CD4-positive, alpha-beta T cell treated with Interleukin-4 for 4 hours (primary cell): ENCODE measurements at places on chromosomes 5 and 9.
A peak's percentile ranks its signal among the peaks of the same experiment; 100 is the strongest.

GRCh38 chr5:61334868-61335615 lies 3.0 kb downstream of the ZSWIM6 start:
- no peak for DNase-seq

DNA sequence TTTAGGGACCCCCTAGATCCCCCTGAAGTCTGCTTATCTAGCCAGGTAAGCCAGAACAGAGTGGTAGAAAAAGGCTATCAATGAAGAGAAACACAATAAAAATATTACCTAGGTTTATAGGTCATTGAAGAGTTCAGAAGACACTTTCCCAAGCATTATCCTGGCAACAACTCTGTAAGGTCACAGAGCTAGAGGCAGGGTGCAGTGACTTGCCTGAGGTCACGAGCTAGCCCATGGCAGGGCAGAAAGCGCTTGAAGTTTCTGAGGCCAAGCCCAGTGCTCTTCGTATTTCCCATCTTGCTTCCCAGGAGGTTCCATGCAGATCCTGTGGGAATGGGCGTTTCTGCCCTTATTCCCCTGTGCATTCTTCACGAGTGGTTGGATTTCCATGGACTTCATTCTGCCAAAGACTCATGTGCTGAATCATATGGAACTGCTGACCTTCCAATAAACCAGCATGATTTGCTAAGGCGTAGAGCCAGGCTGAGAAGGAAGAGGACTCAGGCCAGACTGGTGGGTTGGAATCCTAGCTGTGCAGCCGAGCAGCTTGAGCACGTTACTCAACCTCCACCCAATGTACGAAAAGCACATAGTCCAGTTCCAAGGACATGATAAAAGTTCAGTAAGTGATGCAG lies 22.1 kb downstream of the TRMO start:
- DNase-seq = no peak

GRCh38 chr9:8917956-8918739 lies 1118.6 kb upstream of the DMAC1 start:
- DNase-seq = no peak

- DNase-seq = no peak
Observed at GRCh38 chr9:112166176-112167140, 8.6 kb downstream of the SUSD1 start.

- DNase-seq = no peak
Observed at GRCh38 chr9:37410354-37410861, 12.1 kb upstream of the GRHPR start.

- no peak for DNase-seq
Observed at GRCh38 chr9:99437145-99437544, 215.1 kb downstream of the SEC61B start.

GRCh38 chr5:74579215-74579614 lies 61.3 kb downstream of the ENC1 start:
- peak; percentile 62 for DNase-seq

GRCh38 chr5:65338606-65339151 lies 143.0 kb downstream of the ADAMTS6 start:
- DNase-seq = no peak

- peak; percentile 14 for DNase-seq
Observed at GRCh38 chr5:5419291-5420210, 2.9 kb upstream of the ICE1 start.

- no peak for DNase-seq
Observed at GRCh38 chr5:76500633-76501393, 97.7 kb downstream of the IQGAP2 start.

DNA sequence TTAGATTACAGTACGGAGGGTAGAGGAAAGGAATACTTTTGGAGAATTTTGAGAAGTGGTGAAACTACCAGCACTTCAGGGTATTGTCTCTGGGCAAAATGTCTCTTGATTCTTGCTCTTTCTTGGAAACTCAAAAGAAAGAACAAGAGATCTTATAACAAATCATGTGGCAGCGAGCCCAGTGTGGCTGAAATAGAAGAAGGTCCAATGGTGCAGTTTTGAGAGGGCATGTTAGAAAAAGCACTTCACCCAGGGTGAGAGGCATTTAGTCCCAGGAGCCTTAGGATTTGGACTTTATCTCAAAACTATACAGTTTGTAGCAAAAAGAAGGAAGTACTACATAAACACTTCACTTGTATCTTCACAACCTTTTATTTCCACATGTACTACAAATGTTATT lies 39.4 kb downstream of the NNT start:
- DNase-seq = no peak

- DNase-seq = no peak
Observed at GRCh38 chr9:96487949-96488348, 38.0 kb downstream of the HABP4 start.

- no peak for DNase-seq
Observed at GRCh38 chr9:137317021-137317717, 15.1 kb upstream of the NRARP start.

DNA sequence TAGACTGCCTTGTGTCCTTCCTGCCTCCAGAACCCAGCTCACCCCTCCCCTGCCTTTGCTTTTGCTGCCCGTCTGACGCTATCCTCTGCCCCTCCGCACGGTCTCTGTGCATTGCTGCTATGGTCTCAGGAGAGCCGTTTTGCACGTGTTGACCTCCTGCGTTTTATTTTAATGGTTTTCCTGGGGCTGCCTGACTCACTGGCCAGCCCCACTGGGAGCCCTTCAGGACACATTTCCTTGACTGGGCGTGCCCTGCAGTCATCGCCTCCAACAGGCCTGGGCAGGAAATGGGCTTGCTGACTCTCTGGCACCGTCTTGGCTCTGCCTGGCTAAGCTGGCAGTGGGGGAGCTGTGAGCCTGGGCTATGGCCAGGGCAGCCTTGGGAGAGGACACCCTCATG lies 17.9 kb upstream of the ASS1 start:
- DNase-seq = no peak

- DNase-seq = no peak
Observed at GRCh38 chr9:135248111-135248510, 160.6 kb downstream of the OLFM1 start.

DNA sequence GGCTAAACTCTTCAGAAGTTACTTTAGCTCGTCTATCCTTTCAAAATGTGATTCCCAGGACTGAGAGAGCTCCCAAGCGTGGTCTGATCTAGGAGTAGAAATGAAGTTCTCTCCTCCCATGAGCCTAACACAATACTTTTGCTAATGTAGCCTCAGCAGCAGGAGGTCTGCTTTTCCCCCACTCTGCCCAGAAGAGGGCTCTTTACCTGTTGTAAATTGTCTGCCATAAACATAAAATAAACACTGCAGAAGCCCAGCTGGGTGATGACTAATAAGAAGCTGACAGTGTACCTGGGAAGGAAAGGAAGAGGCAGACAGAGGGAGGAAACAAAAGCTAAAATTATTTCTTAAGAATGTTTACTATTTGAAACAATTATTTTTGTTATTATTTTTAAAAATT lies 15.4 kb downstream of the SLC36A3 start:
- DNase-seq = no peak

- DNase-seq = no peak
Observed at GRCh38 chr5:140041492-140042392, 1.4 kb downstream of the NRG2 start.

DNA sequence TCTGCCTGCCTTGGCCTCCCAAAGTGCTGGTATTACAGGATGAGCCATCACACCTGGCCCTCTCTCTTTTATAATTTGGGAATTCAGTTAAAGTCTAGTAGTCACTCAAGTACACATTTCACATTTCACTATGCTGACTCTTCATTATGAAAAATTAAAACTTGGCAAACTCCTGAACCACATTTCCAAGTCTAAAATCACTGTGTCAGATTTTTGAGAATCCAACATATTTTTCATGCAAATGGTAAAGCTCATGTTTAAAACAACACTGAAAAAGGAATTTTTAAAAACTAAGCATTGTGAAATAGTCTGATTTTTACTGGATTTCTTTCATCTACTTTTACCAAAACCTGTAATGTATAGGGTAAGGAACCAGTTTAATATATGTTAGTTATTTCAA lies 92.3 kb downstream of the SVEP1 start:
- no peak for DNase-seq

GRCh38 chr5:150209099-150209635 lies 19.3 kb downstream of the SLC6A7 start:
- DNase-seq = no peak

- DNase-seq = no peak
Observed at GRCh38 chr5:14469551-14470377, 111.8 kb upstream of the OTULINL start.
